ENCODE measurements at places on chromosomes 4 and X. TPM values are rescaled to one million over a fixed set of nuclear protein-coding genes. Genes with fewer than 3 reads are reported as not detected.
A peak's percentile ranks its signal among the peaks of the same experiment; 100 is the strongest.

- H3K4me1 ChIP-seq, result no peaks in the 10 kb centered on the region
- no peak overlapping the region for H3K27ac ChIP-seq
- no peaks in the 10 kb centered on the region for H3K27me3 ChIP-seq
- H3K4me3 ChIP-seq, result no peak overlapping the region
- no peak for DNase-seq
These were observed 465.4 kb downstream of the FAT4 start for GRCh38 chr4:125780164-125780563.

SASH3 gene
- total RNA-seq, result not detected

- DNase-seq, result no peak
- H3K27me3 ChIP-seq, result no peaks in the 10 kb centered on the region
- no peaks in the 10 kb centered on the region for H3K36me3 ChIP-seq
- H3K27ac ChIP-seq, result no peak overlapping the region
These were observed 89.9 kb downstream of the CEP135 start for GRCh38 chr4:56038487-56039162.

MAGEA12 gene
- total RNA-seq, result 0.27 TPM

FGF5 gene
- total RNA-seq, result not detected

DNA sequence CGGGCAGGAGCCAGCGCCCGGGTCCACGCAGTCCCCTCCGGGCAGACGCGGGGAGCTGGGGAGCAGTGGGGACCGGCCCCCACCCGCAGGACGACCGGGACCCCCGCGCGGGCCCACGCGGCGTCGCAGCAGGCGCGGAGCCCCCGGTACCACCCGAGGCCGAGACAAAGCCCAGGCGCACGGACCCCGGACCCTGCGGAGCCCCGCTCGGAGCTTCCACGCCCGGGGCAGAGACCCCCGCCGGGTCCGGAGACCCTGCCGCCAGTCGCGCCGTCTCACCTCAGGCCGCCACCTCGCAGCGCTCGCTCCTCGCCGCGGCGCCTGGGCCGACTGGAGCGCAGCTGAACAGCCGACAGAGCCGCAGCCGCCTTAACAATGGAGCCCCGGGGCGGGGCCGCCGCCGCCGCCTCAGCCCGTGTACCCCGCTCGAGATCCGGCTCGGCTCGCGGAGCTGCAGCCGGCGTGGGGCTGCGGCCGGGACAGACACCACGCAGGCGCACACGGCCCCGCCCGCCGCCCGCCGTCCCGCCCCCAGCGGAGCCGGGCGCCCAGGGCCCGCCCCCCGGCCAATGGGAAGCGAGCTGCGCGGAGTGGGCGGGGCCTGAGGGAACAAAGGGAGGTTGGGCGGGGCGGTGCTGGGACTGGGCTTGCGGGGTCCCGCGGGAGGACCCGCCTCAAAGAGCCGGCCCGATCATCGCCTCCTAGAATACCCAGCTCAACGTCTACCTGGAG lies at the start of gene AFAP1:
Gene AFAP1, minus strand, starts transcription at position 485 of the 732 bp plus-strand sequence. CDS start 67,783 bp downstream, outside the sequence.
- H3K36me3 ChIP-seq, result no peaks in the 10 kb centered on the region
- peak; percentile 96 for DNase-seq
- peak within 1 kb of the TSS; percentile 79 for H3K4me3 ChIP-seq
- H3K27me3 ChIP-seq, result no peaks in the 10 kb centered on the region
- H3K4me1 ChIP-seq, result peaks cover 33% of the 10 kb centered on the region
- H3K27ac ChIP-seq, result 0 out of 2 replicates have a peak within 1 kb of the TSS, but pooled peaks have one; percentile 66

DNA sequence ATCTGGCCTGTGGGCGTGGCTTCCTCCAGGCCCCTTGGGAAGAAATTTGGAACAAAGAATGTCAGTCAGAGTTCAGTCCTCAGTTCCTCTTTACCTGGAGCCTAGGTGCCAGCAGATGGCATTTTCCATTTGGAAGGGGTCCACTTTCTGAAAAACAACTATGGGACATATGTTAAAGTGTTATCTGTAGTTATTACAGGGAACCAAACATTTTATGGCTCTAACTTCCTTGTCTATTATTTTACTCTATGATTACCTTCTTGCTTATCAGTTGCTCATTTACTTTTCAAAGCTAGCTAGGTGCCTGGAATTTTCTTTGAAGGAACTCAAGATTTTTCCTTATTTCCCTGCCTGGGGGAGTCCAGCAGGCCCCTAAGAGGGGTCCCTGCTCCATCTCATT lies 159.8 kb upstream of the PUDP start:
- H3K4me3 ChIP-seq, result no peak overlapping the region
- DNase-seq, result no peak
- no peaks in the 10 kb centered on the region for H3K27me3 ChIP-seq
- no peak overlapping the region for H3K27ac ChIP-seq
- H3K4me1 ChIP-seq, result no peaks in the 10 kb centered on the region
- H3K36me3 ChIP-seq, result no peaks in the 10 kb centered on the region

SLC9B1 gene
- 0.62 TPM for total RNA-seq

DNA sequence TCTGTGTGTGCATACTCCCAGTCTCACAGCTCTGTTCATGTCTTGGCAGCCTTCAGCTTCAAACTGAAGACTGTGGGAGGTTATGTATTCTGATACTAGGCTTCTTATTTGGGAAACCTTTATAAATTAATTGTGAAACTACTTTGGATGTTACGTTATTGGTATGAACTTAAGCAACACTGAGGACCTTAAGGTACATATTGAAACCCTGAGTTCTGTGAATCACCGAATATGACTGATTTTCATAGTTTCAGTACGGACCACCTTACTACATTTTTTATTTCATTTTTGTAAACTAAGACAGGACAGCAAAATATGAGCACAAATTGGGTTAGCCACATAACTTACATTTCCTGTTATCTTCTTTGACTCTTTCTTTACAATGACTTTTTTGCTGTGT lies 498.4 kb downstream of the PDGFC start:
- H3K27me3 ChIP-seq, result no peaks in the 10 kb centered on the region
- no peak for DNase-seq
- H3K27ac ChIP-seq, result no peak overlapping the region
- H3K4me1 ChIP-seq, result no peaks in the 10 kb centered on the region
- no peak overlapping the region for H3K4me3 ChIP-seq
- no peaks in the 10 kb centered on the region for H3K36me3 ChIP-seq

DNA sequence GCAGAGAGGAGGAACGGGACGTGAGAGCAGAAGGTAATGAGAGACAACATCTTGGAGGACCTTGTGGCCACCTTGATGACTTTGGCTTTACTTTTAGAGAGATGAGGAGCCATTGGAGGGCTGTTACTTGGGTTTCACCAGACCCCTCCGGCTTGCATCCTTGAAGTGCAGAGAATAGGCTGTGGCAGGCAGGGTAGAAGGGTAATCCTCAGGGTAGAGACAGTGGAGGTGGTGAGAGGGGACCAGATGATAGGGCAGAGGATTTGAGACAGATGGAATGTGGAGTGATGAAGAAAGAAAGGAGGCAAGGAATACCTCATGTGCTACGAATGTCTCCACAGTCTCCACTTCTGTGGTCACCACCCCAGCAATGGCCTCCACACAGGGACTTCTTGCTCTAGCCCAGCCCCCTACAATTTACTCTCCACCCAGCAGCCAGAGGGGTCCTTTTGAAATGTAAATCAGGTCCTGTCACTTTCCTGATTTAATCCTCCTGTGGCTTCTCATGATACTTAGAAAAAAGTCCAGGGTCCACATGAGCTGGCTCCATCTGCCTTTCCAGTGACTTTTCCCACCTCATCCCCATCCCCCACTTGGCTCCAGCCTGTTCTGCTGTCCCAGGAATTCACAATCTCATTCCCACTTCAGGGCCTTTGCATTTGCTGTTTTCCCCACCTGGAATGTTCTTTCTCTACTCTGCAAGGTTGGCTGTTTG lies 115.0 kb downstream of the PJA1 start:
- H3K4me1 ChIP-seq, result no peaks in the 10 kb centered on the region
- DNase-seq, result no peak
- H3K4me3 ChIP-seq, result no peak overlapping the region
- no peak overlapping the region for H3K27ac ChIP-seq
- H3K36me3 ChIP-seq, result no peaks in the 10 kb centered on the region

DNA sequence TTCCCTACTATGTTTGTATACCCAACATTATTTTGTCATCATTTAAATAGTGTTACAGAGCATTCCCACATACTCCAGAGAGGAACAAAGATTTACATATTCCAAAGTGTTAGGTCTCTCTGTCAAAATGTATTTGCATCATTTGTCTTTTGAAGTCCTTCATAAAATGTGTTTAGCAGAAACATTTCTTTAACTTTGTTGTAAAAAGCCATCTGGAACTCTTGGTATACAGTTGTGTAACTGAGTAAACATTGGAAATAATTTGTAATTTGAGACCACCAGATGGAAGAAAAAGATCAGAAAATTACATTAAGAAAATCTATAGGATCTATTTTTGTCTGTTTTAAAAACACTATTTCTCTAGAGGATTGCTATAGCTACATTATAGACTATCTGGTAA lies 56.6 kb upstream of the ALB start:
- H3K27me3 ChIP-seq, result no peaks in the 10 kb centered on the region
- DNase-seq, result no peak
- H3K27ac ChIP-seq, result no peak overlapping the region

DNA sequence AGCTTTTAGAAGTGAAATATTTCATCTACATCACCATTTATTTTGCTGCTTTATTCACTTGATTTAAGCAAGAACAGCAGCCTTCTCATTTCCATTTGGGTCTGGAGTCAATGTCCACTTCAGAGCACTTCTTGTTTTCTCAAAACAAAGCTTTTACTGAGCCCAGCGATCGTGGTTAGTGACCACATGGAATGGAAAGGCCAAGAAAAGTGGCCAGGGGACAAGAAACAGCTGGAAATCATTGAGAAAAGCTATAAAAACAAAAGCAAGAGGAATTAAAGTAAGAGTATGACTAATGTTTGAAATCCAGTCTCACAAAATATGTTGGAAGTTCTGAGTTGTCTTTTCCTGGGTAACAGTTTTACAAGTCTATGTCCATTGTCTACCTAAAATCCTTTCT lies 328.4 kb upstream of the INTU start:
- H3K27ac ChIP-seq, result no peak overlapping the region
- no peaks in the 10 kb centered on the region for H3K36me3 ChIP-seq
- no peaks in the 10 kb centered on the region for H3K4me1 ChIP-seq
- H3K27me3 ChIP-seq, result no peaks in the 10 kb centered on the region
- H3K4me3 ChIP-seq, result no peak overlapping the region
- no peak for DNase-seq

VBP1 gene
- 62.5 TPM for total RNA-seq

DNA sequence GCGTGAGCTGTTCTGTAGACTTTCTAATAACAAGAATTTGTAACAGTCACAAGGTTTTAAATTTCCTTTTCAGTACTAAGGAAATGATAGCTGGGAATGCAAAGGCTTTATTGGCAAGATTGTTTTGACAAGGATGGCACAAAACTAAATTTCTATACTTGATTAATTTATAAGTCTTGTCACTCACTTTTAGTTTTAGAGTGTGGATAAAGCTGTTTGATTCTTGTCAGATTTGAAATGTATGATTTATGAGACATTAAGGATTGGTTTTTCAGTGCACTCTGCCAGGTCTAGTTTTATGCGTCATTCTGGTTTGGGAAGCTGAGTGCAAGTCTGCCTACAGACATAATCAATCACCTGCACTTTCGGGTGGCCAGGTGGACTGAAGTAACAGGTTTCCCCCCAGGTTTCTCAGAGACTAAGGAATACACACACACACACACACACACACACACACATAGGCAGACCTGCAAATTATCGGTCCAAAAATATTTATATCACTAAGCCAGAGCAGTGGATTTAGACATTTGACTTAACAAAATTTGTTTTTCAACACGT lies 9.3 kb downstream of the FHL1 start:
- no peak overlapping the region for H3K4me3 ChIP-seq
- peaks cover 5% of the 10 kb centered on the region for H3K4me1 ChIP-seq
- no peak overlapping the region for H3K27ac ChIP-seq
- no peaks in the 10 kb centered on the region for H3K27me3 ChIP-seq

DNA sequence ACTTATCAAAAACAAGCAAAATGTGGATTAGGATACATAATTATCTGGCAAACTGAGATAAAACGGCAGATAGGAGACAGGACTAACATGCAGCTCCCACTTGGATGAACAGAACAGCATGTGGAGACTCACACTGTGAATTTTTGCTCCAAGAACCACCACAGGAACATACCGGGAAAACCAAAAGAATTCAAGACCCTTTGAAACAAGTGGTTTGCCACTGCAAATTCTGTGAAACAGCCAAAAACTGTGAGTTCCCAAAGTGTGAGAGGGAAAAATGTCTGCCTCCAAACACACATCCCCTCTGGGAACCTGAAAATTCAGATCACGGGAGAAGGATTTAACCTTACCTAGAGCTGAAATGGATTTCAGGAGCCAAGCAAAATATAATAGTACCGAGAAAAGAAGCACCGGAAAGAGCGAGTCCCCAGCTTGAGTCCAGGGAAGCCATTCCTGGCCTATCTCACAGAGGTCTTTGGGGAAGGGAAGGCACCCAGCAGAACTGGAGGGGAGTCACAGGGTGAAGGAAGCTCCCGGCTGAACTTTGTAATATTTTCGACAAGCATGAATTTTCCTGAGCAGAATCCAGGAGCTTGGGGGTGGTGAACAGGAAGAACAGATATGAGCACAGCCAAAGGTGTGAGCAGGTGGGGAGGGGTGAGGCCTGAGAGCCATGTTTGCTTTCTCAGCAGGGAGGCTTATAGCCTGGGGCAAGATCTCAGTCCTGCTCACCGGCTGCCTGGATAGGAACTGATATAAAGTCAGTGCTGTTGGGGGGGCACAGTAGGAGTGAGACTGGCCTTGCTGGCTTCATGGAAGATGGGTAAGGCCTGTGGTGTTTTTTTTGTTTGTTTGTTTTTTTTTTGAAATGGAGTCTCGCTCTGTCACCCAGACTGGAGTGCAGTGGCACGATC lies 23.9 kb downstream of the MANBA start:
- no peaks in the 10 kb centered on the region for H3K27me3 ChIP-seq
- no peaks in the 10 kb centered on the region for H3K4me1 ChIP-seq
- no peak overlapping the region for H3K4me3 ChIP-seq
- no peaks in the 10 kb centered on the region for H3K36me3 ChIP-seq

NPY2R gene
- total RNA-seq, result 0.47 TPM

- no peak overlapping the region for H3K27ac ChIP-seq
- no peak overlapping the region for H3K4me3 ChIP-seq
- no peaks in the 10 kb centered on the region for H3K36me3 ChIP-seq
- peaks cover 22% of the 10 kb centered on the region for H3K4me1 ChIP-seq
These were observed 2.9 kb downstream of the ANTXR2 start for GRCh38 chr4:80069837-80070731.

Measured in GM23338 (cell line).